ENCODE measurements at places on chromosomes 16 and 17.

GRCh38 chr16:54867302-54867832, 63.3 kb upstream of the IRX5 start:
- DNase-seq = no peak

DNA sequence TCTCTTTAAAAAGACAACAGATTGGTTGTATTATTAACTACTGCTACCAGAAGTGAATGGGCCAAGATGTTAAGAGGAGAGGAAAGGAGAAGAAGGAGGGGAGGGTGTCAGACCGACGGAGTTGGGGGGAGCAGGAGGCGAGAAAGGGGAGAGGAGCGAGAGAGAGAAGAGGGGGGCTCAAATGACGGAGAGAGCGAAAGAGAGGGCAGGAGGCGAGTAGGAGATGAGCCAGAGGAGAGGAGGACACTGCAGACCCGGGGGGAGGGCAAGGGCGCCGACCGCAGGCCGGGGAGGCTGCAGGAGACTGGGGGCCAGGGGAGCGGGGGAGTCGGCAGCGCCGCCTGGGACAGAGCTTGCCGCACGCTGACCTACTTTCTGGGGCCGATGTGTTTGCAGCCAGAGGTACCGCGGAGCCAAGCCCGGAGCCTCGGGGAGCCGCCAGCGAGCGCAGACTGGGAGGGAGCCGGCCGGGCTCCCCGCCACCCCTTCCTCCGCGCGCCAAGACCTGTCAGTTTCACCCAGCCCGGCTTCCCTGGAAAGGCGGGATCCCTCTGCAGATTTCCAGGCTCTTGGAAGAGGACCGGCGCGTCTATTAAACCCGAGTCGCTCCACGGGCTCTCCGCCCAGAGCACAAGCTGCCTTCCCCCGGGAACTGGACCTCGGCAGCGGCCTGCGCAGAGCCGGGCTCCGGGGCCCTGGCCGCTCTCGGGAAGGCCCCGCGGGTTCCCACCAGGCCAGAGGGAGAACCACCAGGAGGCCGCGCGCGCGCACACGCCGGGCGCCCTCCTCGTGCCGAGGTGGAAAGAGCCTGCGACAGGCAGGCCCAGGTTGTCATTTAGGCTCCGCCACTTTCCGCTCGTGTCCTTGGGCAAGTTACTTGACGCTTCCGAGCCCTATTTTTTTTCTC, 74.6 kb downstream of the CMC2 start:
- DNase-seq = no peak

GRCh38 chr17:45975640-45976295, 23.3 kb upstream of the STH start:
- DNase-seq = no peak

DNA sequence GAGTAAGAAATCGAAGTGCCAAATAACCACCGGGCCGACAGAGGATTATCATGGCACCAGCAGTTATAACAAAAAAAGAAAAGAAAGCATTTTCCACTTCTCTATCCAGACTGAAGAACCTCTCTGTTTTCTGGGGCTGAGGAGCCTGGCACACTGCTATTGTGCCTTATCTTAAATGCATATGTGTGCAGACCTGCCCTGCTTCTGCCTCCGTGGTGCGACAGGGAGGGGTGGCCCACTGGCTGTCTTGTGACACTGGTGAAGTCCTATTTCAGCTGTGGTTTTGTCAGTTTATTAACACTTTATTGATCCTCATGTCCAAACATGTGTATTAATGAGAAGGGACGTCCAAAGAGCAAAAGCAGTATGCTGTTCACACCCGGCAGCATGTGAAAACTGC, 55.4 kb downstream of the CDK5R1 start:
- no peak for DNase-seq

DNA sequence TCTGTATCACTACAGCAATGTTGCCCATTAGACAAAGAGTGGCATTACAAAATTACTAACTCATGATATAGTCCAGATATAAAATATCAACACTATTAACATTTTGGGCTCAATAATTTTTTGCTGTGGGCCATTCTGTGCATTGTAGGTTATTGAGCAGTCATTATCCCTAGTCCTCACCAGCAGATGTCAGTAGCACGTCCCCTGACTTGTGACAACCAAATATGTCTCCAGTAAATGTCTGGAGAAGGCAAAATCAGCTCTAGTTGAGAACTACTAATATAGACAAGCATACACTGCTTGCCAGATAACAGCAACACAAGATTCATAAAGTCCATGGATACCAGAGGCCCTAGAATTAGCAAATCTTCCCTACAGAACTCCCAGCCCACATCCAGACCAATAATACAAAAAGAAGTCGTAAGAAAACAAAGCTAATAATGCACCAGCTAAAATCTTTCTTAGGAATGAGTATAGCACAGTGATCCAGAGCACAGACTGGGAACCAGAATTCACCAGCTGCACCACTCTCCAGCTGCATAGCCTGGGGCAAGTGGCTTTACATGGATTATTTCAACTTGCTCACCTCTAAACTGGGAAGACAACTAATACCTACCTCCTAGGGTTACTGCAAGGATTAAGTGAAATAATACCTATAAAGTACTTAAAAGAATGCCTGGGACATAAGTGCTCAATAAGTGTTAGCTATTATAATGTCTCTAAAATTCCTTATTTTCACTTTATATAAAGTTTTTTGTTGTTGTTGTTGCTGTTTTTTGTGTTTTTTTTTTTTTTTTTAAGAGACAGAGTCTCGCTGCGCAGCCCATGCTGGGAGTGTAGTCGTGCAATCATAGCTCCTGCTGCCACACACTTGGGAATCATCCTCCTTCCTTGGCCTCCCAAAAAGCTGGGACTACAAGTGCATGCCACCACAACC, 23.7 kb downstream of the HELZ start:
- DNase-seq = no peak

- DNase-seq = peak; percentile 40
Observed at GRCh38 chr17:66960613-66961012, 3.9 kb upstream of the CACNG4 start.

DNA sequence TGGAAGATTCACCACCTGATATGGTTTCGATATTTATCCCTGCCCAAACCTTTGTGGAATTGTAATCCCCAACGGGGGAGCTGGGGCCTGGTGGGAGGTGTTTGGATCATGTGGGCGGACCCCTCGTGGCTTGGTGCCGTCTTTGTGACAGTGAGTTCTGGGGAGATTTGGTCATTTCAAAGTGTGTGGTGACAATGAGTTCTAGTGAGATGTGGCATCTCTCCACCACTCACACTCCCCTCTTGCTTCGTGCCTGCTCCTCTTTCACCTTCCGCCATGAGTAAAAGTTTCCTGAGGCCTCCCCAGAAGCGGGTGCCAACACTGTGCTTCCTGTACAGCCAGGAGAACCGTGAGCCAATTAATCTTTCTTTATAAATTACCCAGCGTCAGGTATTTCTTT, 9.7 kb downstream of the CCDC57 start:
- DNase-seq = no peak

DNA sequence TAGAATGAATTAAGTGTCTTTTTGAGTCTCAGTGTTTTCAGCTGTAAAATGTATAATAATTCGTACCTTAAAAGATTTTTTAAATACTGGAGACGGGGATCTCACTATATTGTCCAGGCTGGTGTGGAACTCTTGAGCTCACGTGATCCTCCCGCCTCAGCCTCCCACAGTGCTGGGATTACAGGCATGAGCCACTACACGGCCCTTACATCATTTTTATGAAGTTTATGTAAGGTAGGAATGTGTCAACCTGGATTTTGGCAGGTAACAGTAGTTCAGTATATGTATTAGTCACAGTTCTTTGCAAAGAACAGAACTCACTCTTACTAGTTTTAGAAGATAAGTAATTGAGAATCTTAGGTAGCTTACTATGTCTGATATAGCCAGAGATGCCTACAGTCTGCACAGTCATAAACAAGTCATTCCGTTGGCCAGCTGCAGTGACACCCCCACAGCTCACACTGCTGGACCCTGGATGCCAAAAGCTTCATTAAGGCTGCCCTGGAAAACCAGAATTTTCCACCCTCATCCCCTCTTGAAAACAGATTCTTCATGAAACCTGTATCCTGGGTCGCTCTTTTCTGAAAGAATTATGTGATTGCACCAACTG, 583 bp upstream of the COX6A2 start:
- DNase-seq = no peak

GRCh38 chr17:50944902-50945720, 79.0 kb upstream of the TOB1 start:
- no peak for DNase-seq

DNA sequence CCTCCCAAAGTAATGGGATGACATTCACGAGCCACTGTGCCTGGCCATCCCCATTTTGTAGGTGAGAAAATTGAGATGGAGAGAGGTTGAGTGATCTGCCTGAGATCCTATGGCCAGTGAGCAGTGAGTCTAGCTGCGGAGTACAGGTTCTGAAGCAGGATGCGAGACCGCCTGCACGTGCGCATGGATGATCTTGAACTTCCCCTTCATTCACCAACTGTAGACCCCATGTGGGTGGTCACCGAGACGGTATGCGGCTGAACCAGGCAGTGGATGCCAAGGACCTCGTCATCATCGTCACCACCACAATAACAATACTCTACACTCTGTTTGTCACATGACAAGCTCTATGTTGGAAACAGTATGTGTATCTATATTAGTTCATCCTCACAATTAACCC, 6.2 kb upstream of the SPNS3 start:
- DNase-seq = no peak

DNA sequence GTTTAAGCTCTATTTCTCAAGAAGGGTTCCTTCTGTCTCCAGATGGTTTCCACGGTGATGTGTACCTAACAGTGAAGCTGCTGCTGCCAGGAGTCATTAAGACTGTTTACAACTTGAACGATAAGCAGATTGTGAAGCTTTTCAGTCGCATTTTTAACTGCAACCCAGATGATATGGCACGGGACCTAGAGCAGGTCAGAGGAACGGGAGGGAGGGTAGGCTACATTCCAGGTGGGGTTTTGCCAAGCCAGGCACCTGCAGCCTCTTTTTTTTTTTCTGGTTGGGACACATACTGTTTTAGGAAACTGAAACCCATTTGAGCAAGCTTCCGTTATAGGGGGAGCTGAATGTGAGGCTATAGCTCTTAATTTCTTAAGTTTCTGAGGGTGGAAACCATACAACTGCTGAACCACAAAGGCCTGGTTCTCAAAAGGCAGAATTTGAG, 10.6 kb downstream of the LIG3 start:
- DNase-seq = no peak

GRCh38 chr17:78884148-78884825, 18.7 kb downstream of the CEP295NL start:
- no peak for DNase-seq

DNA sequence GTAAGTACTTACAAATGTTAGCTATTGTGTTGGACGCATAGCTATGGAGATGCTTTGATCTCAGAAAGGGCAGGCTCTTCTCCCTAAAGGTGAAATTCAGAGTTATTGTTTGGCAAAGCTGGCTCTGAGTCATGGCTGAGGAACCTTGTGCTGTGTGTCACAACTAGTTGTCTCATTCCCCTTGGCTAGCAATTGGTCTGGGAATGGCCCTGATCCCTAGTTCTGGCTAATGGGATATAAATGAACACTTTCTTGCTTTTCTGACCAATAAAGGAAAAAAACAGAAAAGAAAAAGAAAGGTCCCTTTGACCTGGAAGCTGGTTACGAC, 210.6 kb downstream of the MAP2K4 start:
- DNase-seq = no peak

- no peak for DNase-seq
Observed at GRCh38 chr17:40554646-40555295, 10.5 kb downstream of the CCR7 start.

GRCh38 chr17:5893741-5894140, 176.4 kb upstream of the WSCD1 start:
- DNase-seq = no peak

DNA sequence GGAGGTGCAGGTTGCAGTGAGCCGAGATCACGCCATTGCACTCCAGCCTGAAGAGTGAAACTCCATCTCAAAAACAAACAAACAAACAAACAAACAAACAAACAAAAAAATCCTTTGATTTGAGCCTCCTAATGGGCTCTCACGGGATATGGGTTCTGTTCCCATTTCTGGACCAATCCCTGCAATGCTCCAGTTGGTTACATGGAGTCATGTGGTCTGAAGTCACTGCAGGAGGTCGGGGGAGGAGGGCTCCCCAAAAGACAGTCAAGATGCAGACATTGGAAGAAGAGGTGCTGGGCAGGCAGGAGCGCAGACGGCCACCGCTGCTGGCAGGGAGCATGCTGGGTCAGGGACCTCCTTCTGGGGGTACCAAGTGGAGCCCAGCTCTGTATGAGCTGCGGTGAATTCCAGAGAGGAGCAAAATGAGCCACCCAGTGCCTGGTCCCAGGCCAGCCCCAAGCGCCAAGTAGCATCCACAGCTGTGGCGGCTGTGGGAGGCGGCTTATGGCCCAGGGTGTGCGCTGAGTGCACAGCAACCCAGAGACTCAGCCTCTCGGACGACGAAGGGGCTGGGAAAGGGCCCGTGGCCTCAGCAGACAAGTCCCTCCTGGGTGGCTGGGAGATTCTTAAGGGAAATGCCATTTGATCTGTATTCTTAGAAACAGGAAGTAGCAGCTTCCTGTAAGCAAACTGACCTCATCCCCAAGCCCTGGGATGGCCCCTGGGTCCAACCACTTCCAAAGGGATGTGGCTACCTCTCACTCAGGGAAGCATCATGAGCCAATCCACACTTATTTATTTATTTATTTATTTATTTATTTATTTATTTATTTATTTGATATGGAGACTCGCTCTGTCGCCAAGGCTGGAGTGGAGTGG, 19.6 kb upstream of the ATP2A3 start:
- DNase-seq = no peak

GRCh38 chr17:80689129-80689619, 144.5 kb downstream of the RPTOR start:
- DNase-seq = peak; percentile 21

All from NCI-H1417 (cell line).